ENCODE measurements at places on chromosomes 3 and 15.

- DNase-seq = no peak
Measured at GRCh38 chr3:100869787-100870186, 123.4 kb downstream of the ABI3BP start.

GRCh38 chr3:129304962-129305222, 26.2 kb downstream of the HMCES start:
- DNase-seq = no peak

- DNase-seq = no peak
Measured at GRCh38 chr3:13202744-13203397, 129.6 kb upstream of the IQSEC1 start.

GRCh38 chr3:65196663-65197062, 508.9 kb upstream of the ADAMTS9 start:
- no peak for DNase-seq

DNA sequence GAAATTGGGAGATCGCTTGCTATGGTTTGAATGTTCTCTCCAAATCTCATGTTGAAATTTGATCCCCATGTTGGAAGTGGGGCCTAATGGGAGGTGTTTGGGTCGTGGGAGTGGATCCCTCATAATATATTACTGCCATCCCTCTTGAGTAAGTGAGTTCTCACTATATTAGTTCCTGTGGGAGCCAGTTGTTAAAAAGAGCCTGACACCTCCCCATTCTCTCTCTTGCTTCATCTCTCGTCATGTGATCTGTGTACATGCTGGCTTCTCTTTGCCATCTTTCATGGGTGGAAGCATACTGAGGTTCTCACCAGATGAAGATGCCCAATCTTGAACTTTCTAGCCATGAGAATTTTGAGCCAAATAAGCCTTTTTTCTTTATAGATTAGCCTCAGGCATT, 43.0 kb upstream of the IL20RB start:
- no peak for DNase-seq

DNA sequence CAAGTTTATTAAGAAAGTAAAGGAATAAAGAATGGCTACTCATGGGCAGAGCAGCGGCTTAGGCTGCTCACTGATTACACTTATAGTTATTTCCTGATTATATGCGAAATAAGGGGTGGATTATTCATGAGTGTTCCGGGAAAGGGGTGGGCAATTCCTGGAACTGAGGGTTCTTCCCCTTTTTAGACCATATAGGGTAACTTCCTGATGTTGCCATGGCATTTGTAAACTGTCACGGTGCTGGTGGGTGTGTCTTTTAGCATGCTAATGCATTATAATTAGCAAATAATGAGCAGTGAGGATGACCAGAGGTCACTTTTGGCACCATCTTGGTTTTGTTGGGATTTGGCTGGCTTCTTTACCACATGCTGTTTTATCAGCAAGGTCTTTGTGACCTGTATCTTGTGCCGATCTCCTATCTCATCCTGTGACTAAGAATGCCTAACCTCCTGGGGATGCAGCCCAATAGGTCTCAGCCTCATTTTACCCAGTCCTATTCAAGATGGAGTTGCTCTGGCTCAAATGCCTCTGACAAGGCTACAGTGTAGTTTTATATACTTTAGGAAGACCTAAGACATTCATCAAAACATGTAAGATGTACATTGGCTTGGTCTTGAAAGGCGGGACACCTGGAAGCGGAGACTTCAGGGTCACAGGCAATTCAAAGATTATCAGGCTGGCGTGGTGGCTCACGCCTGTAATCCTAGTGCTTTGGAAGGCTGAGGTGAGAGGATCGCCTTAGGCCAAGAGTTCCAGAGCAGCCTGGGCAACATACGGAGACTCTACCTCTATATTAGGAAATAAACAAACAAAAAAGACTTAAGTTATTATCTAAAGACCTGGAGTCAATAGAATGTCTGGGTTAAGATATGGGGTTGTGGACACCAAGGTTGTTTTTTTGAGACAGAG, 3.2 kb upstream of the BLOC1S6 start:
- no peak for DNase-seq

DNA sequence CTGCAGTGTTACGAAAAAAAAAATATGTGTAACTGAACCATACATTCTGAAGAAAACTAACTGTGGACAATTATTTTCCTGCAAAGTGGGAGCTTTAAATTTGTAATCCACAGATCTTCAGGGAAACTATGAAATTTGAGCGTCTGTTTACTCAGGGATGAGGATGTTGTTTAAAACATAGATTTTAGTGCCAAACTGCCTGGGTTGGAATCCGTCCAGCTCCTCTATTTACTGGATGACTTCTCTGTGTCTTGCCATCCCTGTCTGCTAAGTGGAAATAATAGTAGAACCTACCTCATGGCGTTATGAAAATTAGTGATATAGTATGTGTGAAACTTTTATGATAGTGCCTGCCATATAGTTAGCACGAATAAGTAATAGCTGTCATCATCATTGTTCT, 666.5 kb downstream of the SQOR start:
- DNase-seq = no peak
